ENCODE measurements at places on chromosomes 7 and 10.

DNA sequence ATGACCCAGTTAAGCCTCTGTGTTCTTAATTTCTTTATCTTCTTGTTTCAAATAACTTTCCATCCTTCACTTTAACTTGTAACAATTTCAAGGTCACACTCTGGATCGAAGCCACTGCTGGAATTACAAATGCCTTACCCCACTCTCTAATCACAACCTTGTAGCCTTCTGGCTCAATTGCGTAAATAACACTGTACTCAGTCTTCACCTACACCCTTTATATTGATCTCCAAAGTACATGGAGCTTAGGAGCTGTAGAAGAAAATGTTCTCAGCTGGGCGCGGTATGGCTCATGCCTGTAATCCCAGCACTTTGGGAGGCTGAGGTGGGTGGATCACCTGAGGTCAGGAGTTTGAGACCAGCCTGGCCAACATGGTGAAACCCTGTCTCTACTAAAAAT, 164.3 kb upstream of the NPSR1 start:
- DNase-seq, result no peak

GRCh38 chr10:52551046-52551445, 221.5 kb downstream of the MBL2 start:
- DNase-seq, result no peak

DNA sequence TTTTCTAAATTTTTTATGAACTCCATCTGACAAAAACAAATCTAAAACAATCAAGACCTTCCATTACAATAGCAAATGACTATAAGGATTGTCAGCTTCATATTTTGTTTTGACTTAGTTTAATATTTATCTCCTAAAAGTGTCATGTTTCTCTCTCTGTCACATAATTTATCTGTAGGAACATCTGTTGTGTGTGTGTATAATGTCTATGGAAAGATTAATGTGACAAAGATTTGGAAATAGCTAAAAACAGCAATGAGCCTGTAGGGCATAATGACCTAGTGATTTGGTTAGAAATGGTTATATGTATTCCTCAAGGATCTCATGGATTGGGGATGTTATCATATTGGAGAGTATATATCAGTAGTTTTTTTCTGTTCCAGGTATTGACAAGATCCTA, 69.6 kb upstream of the MDFIC start:
- peak; percentile 82 for DNase-seq

- DNase-seq, result no peak
These were observed 83.3 kb upstream of the DYNC1I1 start for GRCh38 chr7:95688931-95689495.

DNA sequence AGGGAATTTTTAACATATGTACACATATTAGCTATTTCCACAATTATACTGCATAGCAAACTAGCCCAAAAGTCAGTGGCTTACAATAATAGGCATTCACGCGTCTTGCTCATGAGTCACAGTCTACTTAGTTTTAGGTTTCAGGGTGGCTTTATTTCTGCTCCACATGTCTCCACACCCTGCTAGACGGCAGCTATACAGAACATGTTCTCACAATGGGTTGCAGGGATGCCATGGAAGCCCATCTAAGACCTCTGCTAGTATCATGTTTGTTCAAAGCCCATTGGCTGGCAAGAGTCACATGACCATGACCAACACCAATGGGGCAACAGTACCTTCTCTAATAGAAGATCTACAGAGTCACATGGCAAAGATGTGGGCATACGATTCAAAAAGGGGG, 96.3 kb upstream of the NEBL start:
- no peak for DNase-seq

GRCh38 chr10:107474650-107475049, 310.1 kb upstream of the SORCS1 start:
- DNase-seq, result no peak

DNA sequence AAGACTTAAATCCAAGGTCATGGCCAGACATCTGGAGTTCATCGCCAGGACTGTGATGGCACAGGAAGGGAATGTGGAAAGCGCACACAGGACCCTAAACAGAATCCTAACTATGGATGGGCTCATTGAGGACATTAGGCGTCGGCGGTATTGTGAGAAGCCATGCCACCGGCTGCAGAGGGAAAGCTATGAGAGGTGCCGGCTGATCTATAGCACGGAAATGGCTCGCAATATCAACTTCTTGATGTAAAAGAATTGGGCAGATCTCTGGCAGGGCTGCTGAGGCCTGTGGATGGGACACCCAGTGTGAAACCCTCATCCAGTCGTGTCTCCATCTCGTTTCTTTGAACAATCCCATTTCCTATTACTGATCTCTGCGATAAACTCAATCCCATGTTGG, 6.3 kb upstream of the CTBP2 start:
- DNase-seq, result no peak

GRCh38 chr7:106180721-106181120, 68.6 kb upstream of the SYPL1 start:
- DNase-seq, result no peak

DNA sequence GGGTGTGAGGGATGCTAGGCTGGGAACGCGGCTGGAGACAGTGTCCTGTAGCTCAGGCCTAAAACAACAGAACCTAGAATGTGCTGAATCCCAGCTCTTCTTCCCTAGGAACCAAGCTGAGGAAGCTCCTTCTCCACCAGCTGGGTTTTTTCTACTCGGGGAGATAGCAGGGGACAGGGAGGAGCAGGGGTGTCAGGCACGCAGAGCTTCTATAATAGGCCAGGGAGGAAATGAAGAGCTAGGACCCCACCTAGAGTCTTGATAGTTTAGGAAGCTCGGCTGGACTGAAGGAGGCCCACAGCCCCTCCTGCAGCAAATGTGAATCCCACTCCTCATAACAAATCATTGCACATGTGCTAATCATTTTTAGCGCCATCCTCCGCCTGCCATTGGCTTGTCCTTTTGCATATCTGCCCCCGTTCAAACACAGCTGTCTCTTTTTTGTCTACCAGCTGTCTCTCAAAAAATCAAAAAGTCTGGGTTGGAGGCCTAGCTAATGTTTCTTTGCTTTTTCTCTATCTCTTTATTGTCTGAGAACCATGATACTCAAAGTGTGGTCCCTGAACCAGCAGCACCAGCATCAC, 24.1 kb upstream of the FAM180A start:
- DNase-seq, result peak; percentile 51

GRCh38 chr7:22563032-22563501, 63.1 kb upstream of the STEAP1B start:
- no peak for DNase-seq

- DNase-seq, result no peak
These were observed 123.7 kb downstream of the AVL9 start for GRCh38 chr7:32618987-32619386.

DNA sequence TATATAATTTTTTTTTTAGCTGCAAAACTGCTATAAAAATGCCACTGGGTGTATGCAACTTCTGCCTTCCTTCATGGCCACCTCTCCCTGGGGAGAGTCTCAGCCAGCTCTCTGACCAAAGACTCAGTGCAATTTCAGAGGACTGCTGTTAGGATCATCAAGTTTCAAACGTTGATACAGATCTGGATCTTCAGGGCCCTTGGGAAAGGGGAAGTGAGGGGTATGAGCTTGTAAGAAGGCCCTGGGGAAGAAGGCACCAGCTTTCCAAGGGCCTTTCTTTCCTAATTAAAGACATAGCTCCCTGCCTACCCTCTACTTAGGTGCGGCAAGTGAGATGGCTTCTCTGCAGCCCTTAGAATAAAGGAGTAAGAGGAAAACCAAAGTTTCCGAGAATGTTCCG, 130.4 kb downstream of the CUL2 start:
- no peak for DNase-seq

GRCh38 chr7:73963252-73963822, 64.6 kb upstream of the ELN start:
- DNase-seq, result no peak

- no peak for DNase-seq
These were observed 74.8 kb upstream of the FOXK1 start for GRCh38 chr7:4607311-4607729.

DNA sequence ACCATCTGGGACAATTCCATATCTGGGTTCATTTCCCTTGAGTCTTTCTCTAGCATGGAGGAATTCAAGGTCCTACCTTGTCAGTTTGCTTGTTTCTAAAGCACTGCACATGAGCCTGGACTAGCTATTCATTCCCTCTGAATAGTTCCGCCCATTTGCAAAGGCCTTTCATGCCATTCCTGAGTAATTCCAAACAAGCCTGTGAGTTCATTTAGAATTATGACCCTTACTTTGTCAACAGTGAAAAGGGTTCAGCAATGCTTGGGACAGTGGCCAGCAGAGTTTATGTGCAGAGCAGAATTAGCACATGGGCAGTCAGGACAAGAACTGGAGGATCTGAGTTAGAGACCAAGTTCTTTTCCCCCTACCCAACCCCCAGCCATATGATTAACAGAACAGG, 27.9 kb upstream of the CRTAC1 start:
- DNase-seq, result no peak

DNA sequence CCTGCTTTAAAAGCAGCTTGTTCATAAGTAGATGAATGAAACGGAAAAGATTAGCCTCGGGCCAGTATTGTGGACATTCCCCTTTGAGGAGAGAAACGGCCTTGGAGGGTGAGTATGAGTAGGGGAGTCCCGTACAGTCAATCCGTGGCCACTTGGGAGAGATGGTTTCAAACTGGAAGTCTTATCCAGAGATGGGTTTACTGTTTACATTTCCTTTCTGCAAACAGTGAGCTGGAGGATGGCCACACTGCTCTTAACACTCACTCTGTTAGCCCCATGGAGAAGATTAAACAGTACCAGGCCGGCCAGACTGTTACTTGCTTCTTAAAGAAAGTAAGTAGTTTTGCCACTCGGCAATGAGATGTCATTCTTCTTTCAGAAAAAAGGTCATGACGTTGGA, 20.3 kb downstream of the CALHM2 start:
- DNase-seq, result no peak

- no peak for DNase-seq
These were observed 63.8 kb downstream of the PALS2 start for GRCh38 chr7:24637021-24637420.

DNA sequence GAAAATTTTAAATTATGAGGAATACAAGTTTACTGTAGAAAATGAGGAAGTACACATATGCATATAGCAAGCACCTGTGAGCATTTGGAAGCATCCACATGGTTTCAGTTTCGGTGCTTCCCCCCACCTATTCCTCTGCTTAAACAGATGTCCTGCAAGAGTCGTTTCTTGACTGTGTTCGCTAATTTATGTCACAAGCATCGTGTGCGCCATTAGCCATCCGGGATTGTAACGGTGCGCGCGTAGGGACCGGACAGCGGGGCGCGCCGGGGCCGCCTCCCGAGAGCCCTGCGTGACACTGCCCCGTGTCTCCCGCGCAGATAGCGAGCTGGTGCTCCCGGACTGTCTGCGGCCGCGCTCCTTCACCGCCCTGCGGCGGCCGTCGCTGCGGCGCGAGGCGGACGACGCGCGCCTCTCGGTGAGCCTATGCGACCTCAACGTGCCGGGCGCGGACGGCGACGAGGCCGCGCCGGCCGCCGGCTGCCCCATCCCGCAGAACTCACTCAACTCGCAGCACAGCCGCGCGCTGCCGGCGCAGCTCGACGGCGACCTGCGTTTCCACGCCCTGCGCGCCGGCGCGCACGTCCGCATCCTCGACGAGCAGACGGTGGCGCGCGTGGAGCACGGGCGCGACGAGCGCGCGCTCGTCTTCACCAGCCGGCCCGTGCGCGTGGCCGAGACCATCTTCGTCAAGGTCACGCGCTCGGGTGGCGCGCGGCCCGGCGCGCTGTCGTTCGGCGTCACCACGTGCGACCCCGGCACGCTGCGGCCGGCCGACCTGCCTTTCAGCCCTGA, 90.9 kb downstream of the NEURL1 start:
- DNase-seq, result no peak

All from NCI-H1694 treated with DMSO at 0.1 percent for 48 hours (cell line).